ENCODE measurements at places on chromosomes 11 and 22.

DNA sequence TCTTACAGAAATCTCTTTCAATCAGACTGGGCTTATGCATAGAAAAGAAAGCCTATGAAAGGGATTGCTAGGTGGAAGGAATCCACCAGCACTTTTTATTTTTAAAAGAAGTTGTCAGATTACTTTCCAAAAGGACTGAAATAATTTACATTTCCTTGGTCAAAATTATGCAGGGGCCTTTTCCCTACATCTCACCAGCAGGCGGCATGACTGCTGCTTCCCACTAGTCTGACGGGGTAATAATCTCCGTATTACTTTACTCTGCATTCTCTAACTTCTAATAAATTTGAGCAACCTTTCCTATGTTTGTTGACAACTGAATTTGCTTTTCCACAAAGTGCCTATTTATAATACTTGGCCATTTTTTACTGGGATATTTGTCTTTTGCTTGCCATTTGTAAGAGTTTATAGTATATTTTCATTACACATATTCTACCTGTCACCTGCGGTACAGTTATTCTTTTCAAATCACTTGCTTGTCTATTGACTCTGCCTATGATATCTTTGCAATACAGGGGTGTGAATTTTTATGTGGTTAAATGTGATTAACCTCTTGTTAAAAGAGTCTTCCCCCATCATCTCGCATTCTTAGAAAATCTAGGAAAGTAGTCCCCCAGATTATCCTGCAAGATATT, 51.9 kb upstream of the USP47 start:
- DNase-seq, result no peak

DNA sequence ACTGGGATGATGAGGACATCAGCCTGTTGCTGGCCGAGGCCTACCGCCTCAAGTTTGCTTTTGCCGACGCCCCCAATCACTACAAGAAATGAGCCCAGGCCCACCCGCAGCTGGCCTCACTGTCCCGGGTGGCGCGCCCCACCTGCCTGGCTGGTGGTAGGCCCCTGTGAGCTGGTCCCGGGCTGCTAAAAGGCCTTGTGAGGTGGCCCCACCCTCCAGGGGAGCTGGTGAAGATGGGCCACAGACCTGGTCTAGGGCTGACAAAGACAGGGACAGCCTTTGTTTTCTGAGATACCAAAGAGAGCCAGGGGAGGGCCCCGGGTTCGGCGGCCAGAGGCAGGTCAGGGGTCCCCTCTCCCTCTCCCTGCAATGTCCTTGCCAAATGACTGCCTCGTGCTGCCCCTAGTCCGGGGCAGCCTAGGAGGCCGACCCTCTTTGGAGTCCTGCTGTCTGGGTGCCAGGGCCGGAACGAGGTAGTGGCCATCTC, 411.1 kb downstream of the TBC1D22A start:
- DNase-seq, result no peak

GRCh38 chr11:88521399-88521798, 183.9 kb upstream of the CTSC start:
- DNase-seq, result no peak

GRCh38 chr11:58577555-58578135, 1.2 kb upstream of the ZFP91 start:
- peak; percentile 92 for DNase-seq

- no peak for DNase-seq
These were observed 897.2 kb downstream of the TBC1D22A start for GRCh38 chr22:47659467-47660223.

- no peak for DNase-seq
These were observed 37.2 kb upstream of the LDLRAD3 start for GRCh38 chr11:35906681-35907080.

DNA sequence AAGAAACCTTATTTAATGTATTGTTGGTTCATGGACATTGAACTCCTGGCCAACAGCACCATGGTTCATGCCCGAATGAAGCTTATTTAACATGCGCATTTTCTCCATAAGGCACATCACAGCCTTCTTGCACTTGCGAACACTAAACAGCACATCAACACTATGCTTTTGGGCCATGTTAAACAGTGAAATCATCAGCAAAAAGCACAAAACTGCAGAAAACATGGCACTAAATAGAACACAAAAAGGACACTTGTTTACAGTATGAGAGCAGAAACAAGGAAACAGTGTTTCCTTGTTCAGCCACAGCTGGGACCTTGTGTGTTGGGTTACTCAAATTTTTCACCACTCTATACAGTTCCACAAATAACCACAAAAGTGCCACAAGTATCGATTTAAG, 122.3 kb downstream of the MSANTD4 start:
- no peak for DNase-seq
